ENCODE measurements at places on chromosomes 16 and 17.

- no peak for DNase-seq
Observed at GRCh38 chr17:49696233-49696761, 11.5 kb downstream of the SLC35B1 start.

- no peak for DNase-seq
Observed at GRCh38 chr17:58446086-58446485, 28.8 kb upstream of the RNF43 start.

DNA sequence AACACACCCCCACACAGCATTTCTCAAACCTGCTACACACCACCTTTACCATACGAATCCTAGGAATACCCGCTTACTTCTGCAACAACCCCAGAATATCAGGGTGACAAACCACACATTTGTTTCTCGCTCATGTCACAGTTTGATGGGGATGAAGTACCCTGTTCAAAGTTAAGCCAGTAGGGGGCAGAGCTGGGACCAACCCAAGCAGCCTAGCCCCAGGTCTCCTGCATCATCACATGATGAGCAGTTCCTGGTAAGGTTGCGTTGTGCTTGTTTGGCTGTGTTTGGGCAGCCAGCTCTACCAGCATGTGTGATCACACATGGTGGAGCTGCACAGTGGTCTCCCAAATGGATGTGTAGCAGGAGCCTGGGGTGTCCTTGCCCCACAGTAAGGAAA, 103.6 kb upstream of the C16orf82 start:
- no peak for DNase-seq

DNA sequence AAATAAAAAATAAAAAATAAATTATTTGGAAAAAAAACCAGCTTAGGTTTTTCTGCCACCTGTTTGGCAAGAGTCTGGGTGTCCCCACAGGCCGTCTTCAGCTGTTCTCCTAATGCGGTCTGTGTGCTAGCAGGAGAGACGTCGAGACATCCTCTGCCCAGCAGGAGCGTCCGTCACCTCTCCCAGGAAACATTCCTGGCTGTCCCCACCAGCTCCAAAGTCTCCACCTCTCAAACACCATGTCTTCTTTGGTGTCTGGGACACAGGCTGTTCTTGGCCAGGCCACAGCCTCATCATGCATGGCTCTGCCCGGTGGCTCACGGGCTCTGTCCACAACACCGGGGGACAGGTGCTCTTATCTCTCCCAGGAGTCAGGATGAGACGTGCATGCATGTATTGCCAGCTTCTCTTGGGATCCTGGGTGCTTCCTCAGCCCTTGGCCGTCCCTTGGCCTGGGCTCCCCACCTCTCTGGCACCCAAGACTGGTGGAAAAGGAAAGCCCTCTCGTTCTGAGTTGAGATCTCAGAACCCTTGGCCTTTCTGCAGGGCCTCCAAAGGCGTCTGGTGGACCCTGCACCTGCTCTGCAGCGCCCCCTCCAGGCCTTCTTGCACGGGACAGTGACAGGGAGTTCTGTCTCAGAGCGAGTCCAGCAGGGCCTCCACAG, 84.9 kb upstream of the CBX4 start:
- DNase-seq: no peak

DNA sequence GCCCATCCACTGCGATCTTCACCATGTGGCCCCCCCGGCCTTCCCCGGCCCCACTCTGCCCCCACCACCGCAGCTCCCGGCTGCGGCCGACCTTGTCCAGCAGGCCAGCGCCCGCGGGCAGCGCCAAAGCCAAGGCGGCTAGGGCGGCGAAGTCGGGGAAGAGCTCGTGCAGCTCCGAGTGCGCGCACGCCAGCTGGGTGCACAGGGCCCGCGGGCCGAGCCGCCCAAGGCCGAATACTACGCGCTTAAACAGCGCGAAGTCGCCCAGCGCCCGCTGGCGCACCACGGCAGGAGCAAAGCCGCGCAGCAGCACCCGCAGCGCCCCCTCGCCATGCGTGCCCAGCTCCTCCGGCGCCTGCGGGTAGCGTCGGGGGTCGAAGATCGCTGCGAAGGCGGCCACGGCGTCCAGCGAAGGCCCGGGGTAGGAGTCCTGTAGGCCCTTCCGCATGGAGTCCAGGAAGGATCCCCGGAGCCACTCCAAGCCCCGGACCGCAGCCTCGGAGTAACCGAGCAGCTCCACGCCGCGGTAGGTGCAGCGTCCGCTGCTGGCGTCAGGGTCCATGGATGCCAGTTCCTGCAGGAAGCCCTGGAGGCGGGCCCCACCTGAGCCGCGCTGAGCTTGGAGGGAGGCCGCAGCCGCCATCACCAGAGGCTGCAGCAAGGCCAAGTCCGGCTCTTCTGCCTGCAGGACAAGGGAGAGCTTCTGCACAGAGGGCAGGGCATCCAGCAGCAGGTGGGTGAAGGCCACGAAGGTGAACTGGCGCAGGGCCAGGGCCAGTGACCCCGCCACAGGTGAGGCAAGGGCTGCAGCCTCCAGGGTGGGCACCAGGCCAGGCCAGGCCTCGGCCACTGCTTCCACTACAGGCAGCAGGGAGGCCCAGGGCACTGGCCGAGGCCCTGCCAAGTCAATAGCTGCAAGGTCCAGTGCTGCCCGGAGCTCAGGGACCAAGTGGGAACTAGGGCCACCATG, 10.3 kb downstream of the C17orf113 start:
- no peak for DNase-seq

DNA sequence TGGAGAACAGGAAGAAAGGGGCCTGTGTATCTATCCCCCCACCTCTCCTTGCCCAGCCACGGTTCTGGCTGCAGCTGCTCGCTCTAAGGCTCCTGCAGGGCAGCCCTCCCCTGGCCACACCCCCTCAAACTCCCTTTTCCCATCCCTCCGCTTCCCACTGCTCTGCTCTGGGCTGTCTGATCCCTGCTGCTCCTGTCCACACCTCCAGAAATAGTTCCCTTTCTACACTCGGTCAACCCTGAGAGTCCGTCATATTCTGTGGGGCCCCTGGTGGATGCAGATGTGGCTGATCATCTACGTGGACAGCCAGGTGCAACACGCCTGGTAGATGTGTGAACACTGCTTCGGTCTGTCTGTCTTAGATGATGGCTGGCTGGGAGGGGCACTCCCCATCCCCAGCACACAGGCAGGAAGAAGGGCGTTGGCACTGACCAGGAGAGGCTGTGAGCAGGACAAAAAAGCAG, 19.3 kb upstream of the KRT19 start:
- no peak for DNase-seq

GRCh38 chr17:7572588-7573323, 6.7 kb upstream of the CD68 start:
- DNase-seq: peak; percentile 95

- no peak for DNase-seq
Observed at GRCh38 chr16:21326459-21326858, 48.4 kb upstream of the CRYM start.

DNA sequence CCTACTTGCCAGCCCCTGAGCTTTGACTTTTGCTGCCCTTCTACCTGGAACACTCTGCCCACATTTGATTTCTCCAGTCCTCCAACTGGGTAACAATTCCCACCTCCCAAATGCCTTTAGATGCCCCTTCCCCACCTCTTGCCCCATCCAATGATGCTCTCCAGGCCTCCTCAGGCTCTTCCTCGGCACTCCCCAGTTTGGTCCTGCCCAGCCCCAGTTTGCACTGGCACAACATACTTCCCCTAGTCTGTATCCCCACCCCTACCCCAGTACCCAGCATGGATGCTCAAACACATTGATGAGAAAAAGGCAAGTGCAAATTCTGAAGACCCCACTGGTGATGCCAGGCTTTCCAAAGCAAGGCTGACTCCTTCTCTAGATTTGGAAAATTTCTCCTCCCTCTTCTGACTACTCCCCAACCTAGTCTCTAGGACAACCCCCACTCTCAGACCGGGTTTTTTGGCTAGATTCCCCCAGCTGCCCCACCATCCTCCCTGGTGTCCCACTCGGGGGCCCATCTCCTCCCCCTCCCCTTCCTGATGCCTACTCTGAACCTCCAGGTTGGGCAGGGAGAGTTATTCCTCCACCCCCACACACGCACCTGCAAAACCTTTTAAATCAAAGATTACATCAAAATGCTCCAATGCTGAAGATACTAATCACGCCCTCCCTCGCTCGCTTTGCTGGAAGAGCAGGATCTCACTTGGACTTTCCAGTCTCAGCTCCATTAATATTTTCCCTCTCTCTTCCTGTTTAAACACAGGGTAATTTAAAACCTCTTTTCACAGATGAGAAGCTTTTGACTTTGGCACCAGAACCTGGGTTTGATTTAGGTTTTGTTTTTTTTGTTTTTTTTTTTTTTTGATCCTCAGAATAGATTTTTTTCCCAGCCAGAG, 94.9 kb downstream of the TMEM132E start:
- no peak for DNase-seq

- no peak for DNase-seq
Observed at GRCh38 chr17:77124192-77124889, 16.4 kb upstream of the SEC14L1 start.

GRCh38 chr17:28552176-28552999, at the start of gene UNC119:
Gene UNC119 (minus strand): TSS chr17:28552624. CDS start chr17:28552557, 67 bp downstream.
- DNase-seq: no peak

DNA sequence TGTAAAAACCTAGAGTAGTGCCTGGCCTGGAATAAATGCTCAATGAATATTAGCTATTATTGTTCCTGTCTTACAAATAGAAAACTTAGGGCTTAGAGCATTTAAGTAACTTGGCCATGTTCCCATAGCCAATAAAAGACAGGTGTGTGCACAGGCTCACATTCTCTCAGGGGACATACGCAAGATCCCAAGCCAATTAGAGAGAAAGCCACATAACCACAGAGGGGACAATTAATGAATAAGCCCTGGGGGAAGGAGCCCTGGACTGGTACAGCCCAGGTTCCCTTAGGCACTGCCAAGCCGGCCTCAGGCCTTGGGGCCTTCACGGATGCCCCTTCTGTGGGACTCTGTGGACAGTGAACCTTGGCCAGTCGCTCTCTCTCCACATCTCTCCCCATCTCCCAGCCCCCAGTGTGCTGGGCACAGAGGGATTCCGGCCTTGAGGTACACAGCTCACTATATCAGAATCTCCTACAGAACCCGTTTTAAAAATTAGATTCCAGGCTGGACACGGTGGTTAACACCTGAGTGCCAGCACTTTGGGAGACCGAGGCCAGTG, 27.3 kb upstream of the ABCC12 start:
- DNase-seq: no peak

DNA sequence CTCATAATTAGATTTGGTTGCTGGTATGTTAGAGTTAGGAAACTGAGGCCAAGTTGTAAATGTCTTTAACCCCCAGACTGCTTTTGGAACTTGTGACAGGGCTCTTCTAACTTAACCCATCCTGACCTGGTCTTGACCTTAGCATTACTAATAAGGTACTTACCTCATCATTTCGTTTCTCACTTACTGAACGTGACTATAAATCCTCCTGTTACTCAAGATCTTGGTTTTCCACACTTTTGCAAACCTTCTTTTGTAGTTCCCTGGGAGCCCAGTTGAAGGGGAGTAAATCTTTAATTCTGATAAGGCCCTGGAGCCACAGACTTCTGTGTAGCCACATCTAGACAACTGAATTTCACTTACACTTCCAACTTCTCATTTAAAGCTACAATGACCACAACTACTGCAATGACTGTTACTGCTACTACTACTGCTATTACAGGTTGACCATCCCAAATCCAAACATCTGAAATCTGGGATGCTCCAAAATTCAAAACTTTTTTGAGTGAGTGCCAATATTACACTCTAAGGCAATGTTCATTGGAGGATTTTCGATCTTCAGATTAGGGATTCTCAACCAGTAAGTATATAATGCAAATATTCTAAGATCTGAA, 248.8 kb upstream of the TBX2 start:
- DNase-seq: no peak

DNA sequence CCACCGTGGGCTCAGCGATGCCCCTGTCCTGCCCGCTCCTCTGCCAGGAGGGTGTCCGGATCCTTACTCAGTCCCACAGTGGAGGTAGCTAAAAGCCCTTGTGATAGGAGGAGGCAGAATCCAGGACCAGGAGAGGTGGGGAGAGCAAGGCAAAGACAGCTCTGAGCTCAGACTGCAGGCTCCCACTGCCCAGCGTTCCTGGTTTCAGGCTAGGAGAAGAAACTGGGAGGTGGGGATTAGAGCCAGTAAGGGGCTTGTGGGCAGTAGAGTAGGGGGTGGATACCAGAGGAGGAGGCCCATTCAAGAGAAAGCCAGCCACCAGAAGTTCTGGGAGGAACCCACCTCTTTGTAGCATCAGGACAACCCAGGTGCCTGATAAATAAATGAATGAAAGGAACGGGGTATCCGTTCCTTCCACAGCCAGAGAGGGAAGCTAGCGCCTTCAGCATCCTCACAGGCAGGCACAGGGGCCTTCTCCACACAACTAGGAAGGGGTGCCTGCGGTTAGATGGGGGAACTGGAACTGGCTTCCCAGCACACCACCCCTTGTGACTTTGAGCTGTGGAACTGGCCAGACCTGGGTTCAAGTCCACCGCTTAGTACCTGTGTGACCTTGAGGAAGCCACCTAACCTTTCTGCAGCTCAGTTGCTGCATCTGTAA, 2.3 kb downstream of the IL21R start:
- DNase-seq: no peak

DNA sequence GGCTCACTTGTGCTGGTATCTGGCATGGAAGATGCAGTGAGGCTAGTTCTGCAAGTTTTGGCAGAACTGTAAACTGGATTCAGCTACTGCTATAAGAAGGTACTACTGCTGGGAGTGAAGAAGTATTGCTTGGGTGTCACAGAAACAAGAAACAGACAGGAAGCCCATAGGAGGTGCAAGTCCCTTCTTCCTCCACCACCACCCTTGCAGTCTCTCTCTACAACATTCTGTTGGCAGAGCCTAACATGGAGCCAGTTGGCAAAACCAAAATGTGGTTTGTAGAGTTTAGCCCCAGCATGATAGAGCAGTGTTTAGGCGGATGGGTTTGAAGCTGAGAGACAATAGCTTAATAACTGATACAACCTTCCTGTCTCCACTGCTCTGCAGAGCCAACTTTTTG, 72.6 kb downstream of the NLK start:
- no peak for DNase-seq

GRCh38 chr17:1109606-1110540, 69.9 kb downstream of the ABR start:
- no peak for DNase-seq

DNA sequence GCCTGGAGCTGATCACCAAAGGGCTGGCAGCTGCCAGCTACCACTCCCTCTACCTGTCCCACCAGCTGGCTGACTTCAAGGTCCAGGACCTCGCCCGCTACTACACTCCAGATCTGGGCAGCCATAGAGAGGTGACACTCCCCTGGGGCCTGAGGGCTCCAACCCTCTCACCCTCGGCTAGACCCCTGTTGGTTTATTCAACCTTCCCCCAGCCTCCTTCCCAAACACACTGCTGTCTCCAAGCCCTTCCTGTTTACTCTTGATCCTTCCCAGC, 18.0 kb downstream of the ALOX12B start:
- DNase-seq: no peak

- no peak for DNase-seq
Observed at GRCh38 chr16:47018223-47018891, 44.9 kb upstream of the DNAJA2 start.

- DNase-seq: peak; percentile 42
Observed at GRCh38 chr16:80932708-80933095, 74.0 kb downstream of the CMC2 start.

GRCh38 chr16:4570688-4571321, 14.7 kb downstream of the C16orf96 start:
- DNase-seq: no peak
